Stomach (tissue), 19 donors: ENCODE measurements at places on chromosomes 11 and 22.
A peak's percentile ranks its signal among the peaks of the same experiment; 100 is the strongest.

- peak; percentile 96 for DNase-seq
Observed at GRCh38 chr11:126113515-126113957, 50.9 kb upstream of the CDON start.

GRCh38 chr11:75499423-75500190 is 26.1 kb downstream of the GDPD5 start:
- DNase-seq = no peak

- peak; percentile 5 for DNase-seq
Observed at GRCh38 chr11:80163011-80163410, 722.2 kb upstream of the TENM4 start.

- DNase-seq = peak; percentile 16
Observed at GRCh38 chr11:31799435-31800397, 11.4 kb downstream of the PAX6 start.

- DNase-seq = no peak
Observed at GRCh38 chr11:67387069-67387468, 4.7 kb upstream of the RAD9A start.

- no peak for DNase-seq
Observed at GRCh38 chr22:23138584-23139435, 3.0 kb downstream of the RSPH14 start.
